ENCODE measurements at places on chromosomes 12 and 14.

DNA sequence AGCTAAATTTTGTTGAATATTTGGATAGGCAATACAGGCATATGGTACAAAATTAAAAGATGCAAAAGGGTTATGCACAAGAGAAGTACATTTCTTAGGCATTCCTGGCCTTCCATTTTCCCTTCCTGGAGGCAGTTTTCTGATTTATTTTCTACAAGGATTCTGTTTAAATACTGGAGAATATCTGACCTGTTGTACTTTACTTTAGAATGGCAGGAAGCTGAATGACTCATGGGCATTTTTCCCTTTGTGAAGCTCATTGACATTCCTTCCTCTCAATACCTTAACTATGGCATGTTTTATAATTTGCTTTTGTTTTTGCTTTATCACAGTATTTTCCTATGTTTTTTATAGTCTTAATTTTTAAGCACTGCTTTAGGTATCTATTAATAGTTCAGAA lies 62.7 kb downstream of the RCOR1 start:
- DNase-seq: no peak

DNA sequence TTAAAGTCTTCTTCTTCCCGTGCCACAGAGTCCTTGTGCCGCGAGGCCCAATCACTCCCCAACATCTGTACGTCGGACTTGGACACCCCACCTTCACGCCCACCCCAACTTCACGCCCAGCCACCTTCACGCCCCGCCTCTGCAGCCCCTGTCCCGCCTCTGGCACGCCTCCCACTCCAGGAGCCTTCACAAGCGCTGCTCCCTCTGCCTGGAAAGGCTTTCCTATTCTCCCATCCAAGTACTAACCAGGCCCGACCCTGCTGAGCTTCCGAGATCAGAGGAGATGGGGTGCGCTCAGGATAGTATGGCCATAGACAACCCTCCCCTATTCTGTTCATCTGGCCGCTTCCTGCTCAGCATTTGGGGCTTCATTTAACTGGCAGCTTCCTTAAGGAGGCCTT lies 17.3 kb upstream of the EIF5 start:
- DNase-seq: no peak

DNA sequence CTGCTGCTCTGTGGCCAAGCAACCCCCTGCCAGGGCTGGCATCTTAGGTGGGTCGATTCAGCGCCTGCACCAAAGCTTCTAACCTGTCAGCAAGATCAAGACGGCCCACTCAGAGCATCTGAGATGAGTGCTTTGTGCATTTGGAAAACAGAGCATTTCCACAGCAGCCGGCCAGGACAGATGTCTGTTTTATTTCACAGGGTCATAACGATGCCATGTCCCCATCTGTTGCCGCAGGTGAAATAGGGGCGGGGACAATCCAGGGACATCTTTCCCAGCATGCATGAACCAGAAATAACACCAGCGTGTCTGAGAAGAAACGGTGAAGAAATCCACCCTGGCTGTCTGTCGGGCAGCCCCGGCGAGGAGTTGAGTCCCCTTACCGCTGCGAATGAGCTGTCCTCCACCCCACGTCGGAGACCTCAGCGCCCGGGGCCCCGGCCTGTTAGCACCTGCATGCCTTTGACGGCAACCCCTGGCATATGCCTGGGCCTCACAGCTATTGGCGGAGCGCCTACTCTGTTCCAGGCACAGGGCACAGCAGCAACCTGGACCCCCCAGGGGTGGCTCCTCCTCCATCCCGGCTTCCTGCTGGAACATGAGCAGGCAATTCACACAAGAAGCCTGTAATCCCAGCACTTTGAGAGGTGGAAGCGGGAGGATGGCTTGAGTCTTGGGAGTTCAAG lies 30.6 kb upstream of the ULK1 start:
- DNase-seq: no peak

DNA sequence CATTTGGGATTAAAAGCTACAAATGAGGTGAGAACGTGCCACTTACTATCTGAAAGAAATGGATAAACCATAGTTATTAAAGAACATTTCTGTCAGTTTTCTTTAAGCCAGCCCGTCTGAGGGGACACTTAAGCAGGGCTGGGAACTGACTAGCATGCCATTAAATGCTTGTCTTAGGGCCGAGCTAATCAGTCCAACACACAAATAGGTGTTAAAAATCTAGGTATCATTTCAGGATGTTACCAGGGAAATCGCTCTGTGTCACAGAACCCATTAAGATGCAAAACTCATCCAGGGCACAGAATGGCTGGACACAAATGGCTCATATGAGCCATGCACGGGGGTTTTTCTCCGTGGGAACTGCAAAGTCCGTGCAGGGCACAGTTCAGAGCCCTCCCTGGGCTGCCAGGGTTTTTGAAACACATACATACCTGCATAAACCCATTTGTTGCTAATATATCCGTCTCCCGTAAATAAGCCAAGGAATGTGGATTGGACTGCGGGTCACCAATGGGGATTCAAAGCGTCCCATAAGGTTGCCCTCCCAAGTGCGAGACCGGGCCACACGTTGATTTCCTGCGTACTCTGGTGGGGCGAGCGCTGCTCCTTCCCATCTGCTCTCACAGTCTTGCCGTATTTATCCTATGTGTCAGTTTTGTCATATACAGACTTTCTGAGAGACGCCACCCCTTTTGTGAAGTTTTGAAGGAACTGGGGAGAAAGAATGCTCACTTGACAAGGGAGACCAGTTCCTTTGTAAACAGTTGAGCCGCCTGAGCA lies 5.4 kb upstream of the GSC start:
- no peak for DNase-seq

DNA sequence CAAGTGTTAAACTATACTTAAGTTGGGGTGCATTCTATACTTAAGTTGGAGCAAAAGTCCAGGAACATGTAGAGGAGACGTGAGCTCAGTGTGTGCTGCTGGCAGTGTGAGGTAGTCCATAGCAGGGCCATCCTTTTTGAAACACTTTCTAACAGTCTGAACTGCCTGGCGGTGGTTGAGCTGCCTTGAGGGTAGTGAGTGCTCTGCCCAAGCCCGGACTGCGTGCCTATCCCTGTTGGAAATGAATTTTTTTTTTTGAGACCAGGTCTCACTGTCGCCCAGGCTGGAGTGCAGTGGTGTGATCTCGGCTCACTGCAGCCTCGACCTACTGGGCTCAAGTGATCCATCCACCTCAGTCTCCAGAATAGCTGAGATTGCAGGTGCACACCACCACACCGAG lies 14.1 kb downstream of the KCNH3 start:
- no peak for DNase-seq

- DNase-seq: no peak
These were observed 86.9 kb downstream of the TPH2 start for GRCh38 chr12:72025524-72025923.

- DNase-seq: no peak
These were observed 12.3 kb downstream of the DENND5B start for GRCh38 chr12:31578632-31579031.

- no peak for DNase-seq
These were observed 10.7 kb downstream of the AGAP2 start for GRCh38 chr12:57727758-57728395.

DNA sequence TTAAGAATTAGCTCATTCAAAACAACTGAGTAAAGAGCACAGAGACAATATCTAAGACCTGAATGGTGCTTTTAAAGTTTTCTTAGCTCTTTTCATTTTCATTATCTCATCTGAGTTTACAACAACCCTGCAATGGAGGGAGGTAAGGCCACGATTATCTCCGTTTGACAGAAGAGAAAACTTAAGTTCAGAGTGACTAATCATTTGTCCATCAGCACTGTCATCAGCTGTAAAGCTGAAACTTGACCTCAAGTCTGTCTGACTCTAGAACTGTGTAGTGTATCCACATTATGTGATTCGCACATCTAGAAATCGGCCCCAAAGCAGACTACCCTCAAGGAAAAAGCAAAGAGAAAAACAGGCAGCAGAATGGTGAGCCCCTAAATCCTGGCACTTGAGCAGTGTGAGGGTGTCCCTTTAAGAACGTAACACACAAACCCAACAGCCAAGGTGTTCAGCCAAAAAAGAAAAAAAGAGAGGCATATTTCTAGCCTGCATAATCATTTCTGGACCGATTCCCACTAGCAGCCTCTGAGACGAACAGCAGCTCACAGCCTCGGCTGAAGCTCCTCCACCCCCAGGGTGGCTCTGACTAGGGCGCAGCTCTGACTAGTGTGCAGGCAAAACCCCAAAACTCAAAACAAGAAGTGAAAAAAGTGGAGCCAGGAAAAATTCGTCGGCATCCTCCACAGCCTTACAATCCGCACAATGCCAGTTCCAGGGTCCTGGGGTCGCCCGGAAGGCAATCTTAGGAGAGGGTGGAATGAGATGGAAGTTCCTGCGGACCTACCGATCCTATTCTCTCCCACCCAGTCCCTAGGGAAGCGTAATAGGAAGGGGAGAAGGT lies 1.6 kb downstream of the STXBP6 start:
- no peak for DNase-seq

DNA sequence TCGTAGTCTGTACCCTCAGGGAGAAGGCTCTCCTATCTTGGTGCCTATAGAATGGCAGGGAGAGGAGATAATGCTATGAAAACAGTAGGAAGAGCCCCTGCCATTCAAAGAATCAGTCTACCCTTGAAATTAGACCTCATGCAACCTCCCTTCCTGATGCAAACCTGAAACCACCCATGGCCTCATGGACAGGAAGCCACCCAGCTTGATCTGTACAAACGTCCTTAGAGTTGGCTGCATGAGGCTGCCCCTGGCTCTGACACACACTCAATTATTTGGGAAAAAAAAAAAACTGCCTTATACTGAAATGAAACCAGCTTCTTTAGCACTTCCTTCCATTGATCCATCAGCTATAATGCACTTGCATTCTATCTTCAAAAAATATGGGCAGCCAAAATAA lies 116.6 kb upstream of the BCL2L14 start:
- DNase-seq: no peak

All from activated CD4-positive, CD25-positive, alpha-beta regulatory T cell (primary cell).